ENCODE measurements at places on chromosomes 12 and 14.
A peak's percentile ranks its signal among the peaks of the same experiment; 100 is the strongest.

DNA sequence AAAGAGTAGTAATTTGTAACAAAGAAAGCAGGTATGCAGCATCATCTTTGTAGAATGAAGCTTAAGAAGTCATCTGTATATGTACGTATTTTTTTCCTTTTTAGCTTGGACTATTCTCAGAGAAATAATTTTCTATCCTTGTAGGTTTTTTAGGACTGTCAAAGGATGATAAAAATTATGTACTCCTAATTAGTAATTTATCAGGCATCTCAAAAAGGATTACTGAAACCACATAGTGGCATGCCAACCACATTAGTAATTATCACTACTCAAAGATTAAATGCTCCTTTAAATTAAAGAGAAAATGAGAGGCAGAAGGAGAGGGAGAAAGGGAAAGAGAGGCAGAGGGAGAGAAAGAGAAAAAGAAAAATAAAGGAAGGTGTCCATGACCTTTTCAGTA is 17.3 kb downstream of the TTC8 start:
- no peak for DNase-seq

DNA sequence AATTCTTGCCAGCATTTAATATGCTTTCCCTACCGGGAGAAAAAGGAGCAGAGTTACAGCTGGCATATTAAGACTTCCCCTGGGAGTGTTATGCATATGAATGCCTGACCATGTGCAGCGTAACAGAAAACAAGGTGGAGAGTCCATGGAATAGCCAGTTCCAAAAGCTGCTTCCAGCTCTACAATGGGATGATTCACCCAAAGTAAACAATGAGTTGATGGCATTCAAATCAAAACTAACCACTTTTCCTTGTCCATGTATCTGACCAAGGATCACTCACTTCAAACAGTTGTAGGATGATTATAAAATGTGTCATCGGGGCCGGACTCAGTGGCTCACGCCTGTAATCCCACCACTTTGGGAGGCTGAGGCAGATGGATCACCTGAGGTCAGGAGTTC is 48.1 kb upstream of the BICDL1 start:
- DNase-seq, result no peak

GRCh38 chr12:112796067-112796466 is 4.5 kb downstream of the RPH3A start:
- DNase-seq, result no peak

DNA sequence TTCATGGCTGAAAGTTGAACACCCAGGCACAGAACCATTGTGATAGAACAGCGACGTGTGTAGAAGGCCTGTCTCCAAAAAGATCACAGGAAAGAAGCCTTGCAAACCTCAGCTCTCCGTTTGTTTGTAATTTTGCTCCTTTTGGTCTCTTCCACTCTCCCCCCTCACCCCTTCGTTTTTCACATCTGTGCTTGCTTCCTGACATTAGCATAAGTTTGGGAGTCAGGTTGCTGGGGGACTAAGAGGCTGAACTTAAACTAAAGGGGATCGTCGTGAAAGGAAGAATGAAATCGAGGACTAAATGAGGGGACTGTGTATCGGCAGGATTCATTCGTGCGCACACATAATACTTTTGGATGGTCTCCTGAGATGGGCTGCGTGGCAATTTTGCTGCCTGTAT is 200.6 kb downstream of the BCAT1 start:
- DNase-seq, result no peak

GRCh38 chr12:29691161-29691854 is 92.4 kb downstream of the TMTC1 start:
- no peak for DNase-seq

DNA sequence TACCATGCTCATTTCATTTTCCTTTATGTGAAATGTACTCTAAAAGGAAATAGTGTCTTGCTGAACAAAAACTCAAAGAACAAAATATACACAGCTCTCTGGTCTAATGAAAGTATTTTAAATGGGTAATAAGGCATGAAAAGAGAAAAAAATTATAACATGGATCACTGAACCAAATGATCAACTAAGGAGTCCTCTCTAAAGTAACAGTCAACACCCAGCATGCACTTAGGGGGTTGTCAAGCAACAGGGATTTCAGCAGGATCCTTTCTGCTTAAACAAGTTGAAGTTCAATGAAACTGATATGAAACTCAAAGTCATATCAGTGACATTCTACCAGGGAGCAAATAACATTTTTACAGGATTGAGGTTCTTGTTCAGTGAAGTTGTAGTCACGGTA is 398.8 kb downstream of the SEC23A start:
- DNase-seq, result no peak

DNA sequence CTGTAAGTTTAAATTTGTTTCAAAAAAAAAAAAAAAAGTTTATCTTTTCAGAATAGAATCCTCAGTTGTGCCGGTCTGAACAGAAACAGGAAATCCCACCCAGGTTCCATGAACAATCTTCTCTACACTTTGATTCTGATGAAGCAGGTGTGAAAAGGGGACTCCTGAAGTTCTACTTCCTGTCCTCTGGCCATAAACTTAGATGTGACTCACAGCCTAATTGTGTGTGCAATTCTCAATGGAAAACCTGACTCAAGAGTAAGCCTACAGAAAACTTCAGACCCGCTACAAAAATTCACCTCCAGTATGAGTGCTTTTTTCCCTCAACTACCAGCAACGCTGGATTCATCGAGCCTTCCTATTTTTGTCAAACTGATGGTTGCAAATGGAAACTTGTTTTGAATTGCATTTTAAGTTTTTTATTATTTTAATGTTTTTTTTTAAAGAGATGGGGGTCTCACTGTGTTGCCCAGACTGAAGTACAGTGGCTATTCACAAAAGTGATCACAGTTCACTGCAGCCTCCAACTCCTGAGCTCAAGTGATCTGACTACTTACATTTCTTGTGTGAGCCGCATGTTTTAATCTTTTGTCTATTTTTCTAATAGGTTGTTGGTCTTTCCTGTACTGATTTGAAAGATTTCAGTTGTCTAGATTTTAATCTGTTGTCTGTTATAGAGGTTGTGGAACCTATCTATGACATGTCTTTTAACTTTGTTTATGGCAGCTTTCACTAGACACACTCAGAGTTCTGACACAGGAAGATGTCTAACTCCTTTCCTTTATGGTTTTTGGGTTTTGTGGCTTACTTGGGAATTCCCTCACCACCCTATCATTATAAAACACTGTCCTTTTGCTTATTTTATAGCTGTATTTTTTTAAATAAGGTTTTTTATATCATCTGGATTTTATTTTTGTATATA is 37.6 kb downstream of the ATG14 start:
- peak; percentile 22 for DNase-seq

GRCh38 chr12:13573698-13574321 is 377.3 kb downstream of the EMP1 start:
- no peak for DNase-seq

GRCh38 chr12:128258866-128259555 is 8.0 kb upstream of the TMEM132C start:
- DNase-seq, result no peak

GRCh38 chr14:89377544-89377943 is 39.5 kb downstream of the FOXN3 start:
- no peak for DNase-seq

DNA sequence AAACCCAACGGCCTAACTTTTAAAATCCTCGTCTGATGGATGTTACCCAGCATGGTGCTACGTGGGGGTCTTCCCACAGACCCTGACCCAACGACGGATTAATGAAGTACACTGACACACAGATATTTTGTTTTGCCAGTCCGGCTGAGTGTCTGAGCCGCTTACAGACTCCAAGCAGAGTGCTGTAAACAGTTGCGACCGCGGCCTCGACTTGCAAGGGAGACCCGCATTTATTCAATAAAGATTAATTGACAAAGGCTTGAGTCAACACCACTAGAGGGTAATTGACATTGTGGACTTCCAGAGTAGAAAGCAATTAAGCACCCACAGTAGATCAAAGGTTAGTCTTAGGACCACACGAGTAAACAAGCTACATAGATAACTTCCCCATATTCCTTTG is 1042.4 kb downstream of the AACS start:
- DNase-seq, result no peak

Measured in activated T-helper 2 cell treated with anti-CD3 and anti-CD28 coated beads, Interferon-gamma antibody, Interleukin-2, Interleukin-4, amounts not matched to agents 10 μg/mL and 5 μg/mL and 100 μg/mL, durations not matched to agents 14 hours and 24 hours and 36 hours (primary cell).